ENCODE measurements at places on chromosomes 7 and 10.

DNA sequence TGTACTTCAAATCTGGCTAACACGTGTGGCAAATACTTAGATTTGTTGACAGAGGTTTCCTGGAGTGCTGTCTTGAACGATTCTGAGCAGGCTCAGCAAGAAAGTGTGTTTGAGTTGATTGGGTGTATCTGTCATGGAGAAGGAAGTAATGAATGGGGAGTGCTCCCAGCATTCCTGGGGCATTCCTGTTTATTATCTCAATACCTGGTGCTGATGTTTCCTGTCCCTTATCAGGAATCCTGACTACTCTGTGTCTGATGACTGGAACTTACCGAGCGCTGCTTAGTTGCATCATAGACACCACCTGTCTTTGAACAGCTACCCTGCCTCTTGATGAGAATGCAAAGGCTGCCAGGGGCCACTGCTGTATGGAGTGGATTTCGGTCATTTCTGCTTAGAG, 41.0 kb upstream of the TMEM248 start:
- no peak for DNase-seq

GRCh38 chr10:88149906-88150305, 286.5 kb downstream of the PTEN start:
- no peak for DNase-seq

DNA sequence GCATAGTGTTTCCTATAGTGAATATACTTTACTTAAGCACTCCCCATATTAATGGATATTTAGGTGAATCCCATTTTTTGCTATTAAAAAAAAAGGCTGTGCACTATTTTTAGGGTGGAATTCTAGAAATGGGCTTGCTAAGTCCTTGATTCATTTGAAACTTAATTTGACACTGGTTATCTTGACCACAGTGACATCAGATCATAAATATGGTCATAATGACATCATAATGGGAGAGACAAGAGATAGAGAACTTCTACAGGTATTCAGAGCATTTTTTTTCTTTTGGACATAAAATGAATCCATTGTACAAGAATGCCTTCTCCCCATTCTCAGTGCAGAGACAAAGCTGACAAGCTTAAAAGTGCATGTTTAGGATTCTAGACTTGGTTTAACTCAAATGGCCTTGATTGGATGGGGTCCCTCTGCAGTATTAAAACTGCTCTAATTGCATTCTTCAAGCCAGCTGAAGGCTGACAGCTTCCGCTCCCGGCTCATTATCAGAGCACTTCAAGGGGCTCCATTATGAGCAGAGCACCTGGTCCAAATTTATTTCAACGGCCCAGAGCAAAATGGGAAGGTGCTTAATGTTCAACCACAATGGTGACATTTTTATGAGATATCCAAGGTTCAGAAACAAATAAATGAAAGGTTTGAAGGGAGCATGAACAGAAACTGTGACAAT, 104.8 kb downstream of the JAZF1 start:
- no peak for DNase-seq

- no peak for DNase-seq
Measured at GRCh38 chr7:17854261-17855047, 85.8 kb downstream of the SNX13 start.

DNA sequence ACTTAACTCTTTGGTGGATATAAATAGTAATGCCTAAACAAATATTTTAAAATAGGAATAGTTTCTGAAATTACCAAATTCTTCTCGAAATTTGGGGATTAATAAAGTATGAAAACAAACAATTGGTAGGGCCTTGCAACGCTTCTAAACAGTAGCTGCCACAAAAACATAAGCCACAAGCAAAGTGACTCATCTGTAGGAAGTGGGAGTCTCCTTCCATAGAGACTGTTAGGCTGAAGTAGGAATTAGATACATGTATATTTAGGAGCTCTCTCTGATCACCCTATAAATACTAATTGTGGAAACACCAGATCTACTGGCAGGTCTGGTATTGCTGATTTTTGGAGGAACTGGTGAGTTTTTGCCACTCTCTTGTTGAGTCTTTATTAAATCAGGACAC, 5.7 kb upstream of the LMOD2 start:
- DNase-seq = no peak
